IMR-90 (cell line): ENCODE measurements at places on chromosomes 6 and 20. TPM values are rescaled to one million over a fixed set of nuclear protein-coding genes. Genes with fewer than 3 reads are reported as not detected.
A peak's percentile ranks its signal among the peaks of the same experiment; 100 is the strongest.

The DEFB128 gene
- total RNA-seq: not detected in 2 replicates

The GPSM3 gene
- total RNA-seq: 3.0 and 3.9 TPM in 2 replicates

The SLC25A27 gene
- total RNA-seq: 0.28 TPM in 1 of 2 replicates, not detected in the other

The TOP1 gene
- total RNA-seq: 14.0 and 20.8 TPM in 2 replicates

The WDR46 gene
- 68.9 and 73.8 TPM in 2 replicates for total RNA-seq

The C2 gene
- total RNA-seq: under 0.01 and 0.18 TPM in 2 replicates

The HAO1 gene
- not detected in 2 replicates for total RNA-seq

DNA sequence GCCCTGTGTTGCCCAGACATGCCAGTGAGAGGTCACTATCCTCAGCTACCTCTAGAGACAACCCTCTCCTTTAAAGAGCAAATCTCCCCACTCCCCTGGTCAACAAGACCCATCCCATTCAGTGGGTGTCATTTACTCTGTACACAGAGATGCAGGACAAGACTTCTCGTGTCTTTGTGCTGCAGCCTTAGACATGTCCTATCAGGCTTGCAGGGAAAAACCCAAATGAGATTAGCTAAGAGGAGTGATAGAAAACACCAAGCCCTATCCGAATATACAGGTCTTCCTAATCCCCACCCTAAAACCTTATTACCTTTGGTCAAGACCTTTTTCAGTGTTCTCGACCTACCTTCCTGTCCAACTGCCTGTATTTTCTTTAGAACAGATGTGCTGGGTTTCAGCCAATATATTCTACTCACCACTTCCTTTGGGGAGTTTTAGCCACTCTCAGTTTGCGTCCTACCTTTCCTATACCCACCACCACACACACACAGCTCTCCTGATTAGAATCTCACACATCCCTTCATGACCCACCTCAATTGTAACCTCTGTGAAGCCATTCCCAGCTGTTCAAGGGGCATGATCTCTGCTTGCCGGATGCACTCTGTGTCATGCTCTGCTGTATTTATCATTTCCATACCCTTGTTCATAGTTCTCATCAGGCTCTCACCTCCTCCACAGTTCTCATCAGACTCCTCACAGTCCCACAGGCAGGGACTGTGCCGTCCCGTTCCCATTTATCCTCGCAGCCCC lies 39.7 kb downstream of the TRAM2 start:
- peak overlapping the region; percentile 82 for H3K27ac ChIP-seq
- H3K4me1 ChIP-seq: peaks cover 47% of the 10 kb centered on the region
- peak; percentile 57 for DNase-seq
- H3K36me3 ChIP-seq: peaks cover 27% of the 10 kb centered on the region
- no peaks in the 10 kb centered on the region for H3K27me3 ChIP-seq

GRCh38 chr6:148235446-148235845 lies 107.2 kb upstream of the SASH1 start:
- H3K27ac ChIP-seq: no peak overlapping the region
- peaks cover 10% of the 10 kb centered on the region for H3K4me1 ChIP-seq
- no peaks in the 10 kb centered on the region for H3K36me3 ChIP-seq
- H3K27me3 ChIP-seq: no peaks in the 10 kb centered on the region

DNA sequence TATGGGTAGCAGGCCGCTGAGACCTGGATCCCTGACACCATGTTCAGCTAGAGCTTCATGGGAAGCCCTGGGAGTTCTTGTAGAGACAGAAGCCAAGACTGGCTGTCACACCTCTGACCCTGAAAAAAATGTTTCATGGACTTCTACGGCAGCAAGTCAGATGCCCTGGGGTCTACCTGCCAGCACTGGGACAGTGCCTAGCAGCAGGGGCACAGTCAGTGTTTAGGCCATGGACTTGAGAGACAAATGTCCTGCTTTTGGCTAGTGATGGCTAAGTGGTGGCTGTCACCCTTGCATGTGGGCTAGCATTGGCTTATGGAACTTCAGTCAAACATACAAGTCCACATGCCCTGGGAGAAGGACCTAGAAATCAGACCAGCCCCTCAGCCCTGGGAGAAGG lies 41.3 kb upstream of the SSTR4 start:
- H3K27ac ChIP-seq: no peak overlapping the region
- H3K4me1 ChIP-seq: no peaks in the 10 kb centered on the region
- H3K4me3 ChIP-seq: no peak overlapping the region
- H3K36me3 ChIP-seq: no peaks in the 10 kb centered on the region

DNA sequence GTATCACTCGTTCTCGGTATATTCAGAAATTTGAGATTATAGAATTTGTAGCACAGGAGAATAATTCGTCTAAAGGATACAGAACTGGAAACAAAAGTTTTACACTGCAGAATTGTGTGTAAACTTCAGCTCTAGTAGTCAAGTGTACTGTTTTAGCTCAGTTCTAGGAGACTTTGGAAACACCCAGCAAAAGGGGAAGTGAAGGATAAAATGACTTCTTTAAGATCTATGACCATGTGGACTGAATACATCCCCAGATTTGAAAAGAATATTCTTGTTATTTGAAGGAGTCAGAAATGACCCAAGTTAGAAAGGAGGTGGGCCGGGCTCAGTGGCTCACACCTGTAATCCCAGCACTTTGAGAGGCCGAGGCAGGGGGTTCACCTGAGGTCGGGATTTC lies 174.0 kb upstream of the FOXQ1 start:
- DNase-seq: no peak
- H3K4me3 ChIP-seq: no peak overlapping the region
- no peak overlapping the region for H3K27ac ChIP-seq
- H3K36me3 ChIP-seq: no peaks in the 10 kb centered on the region
- H3K4me1 ChIP-seq: peaks cover 6% of the 10 kb centered on the region

GRCh38 chr6:79030511-79030910 lies 47.5 kb downstream of the PHIP start:
- peaks cover 6% of the 10 kb centered on the region for H3K36me3 ChIP-seq
- H3K27ac ChIP-seq: no peak overlapping the region
- DNase-seq: peak; percentile 9
- H3K27me3 ChIP-seq: no peaks in the 10 kb centered on the region
- peaks cover 4% of the 10 kb centered on the region for H3K4me1 ChIP-seq

DNA sequence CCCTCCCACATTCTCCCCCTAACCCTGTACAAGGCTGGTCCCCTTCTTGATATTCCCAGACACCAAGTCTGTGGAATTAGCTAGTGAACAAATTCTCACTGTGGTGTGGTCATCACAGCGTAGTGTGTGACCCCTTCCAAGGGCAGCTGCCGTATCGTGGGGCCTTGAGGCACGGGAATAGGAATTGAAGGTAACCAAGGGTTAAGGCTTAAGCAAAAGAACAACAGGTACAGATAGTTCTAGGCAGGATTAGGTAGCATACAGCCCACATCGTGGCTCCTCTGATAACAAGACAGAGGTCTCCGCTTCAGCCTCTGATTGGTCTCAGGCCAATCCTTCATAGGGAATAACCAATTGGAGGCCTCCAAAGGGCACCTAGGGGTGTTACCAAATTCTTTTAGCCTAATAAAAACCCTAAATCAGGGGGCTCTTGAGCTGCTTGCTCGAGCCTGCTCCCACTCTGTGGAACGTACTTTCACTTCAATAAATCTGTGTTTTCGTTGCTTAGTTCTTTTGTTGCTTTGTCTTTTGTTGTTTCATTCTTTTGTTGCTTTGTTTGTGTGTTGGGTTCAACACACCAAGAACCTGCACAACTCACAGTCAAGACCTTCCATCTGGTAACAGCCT lies 64.7 kb downstream of the GPR6 start:
- H3K27me3 ChIP-seq: peaks cover 7% of the 10 kb centered on the region
- H3K36me3 ChIP-seq: no peaks in the 10 kb centered on the region
- no peaks in the 10 kb centered on the region for H3K4me1 ChIP-seq
- H3K27ac ChIP-seq: no peak overlapping the region
- no peak overlapping the region for H3K4me3 ChIP-seq
